Occipital lobe (tissue), 3 donors: ENCODE measurements at places on chromosomes 13 and 19.

DNA sequence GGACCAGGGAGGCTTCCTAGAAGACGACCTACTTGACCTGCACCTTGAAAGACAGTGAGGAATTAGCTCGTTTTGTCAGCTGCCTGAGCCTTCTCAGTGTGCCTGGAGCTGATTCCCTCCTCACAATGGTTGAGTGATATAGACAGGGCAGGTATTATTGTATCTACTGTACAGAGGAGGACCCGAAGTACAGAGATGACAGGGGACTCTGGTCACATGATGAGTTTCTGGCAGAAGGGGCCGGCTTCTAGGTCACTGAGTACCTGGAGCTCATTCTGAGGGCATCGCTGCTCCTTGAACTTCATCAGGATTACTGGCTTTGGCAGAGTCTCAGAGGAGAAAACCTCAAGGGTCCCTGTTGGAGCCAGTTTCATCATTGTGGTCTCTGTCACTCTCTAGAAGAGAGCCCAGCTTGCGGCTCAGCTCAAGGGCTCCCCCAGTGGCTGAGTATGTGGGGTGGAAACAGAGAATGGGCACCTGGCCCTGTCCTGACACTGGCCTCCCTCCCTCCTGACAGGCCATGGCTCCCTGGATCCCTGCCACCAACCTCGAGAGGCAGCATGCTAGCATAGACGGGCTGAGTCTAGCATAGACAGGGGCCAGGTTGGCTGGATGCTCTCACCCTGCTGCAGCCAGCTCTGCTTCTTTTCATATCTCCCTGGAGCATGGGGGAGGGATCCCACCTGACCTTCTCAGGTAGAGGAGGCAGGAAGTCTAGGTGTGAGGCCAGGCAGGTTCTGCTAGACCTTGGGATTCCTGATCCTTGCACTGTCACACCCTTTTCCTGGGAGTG lies 38.7 kb downstream of the NFIX start:
- peak; percentile 63 for DNase-seq

DNA sequence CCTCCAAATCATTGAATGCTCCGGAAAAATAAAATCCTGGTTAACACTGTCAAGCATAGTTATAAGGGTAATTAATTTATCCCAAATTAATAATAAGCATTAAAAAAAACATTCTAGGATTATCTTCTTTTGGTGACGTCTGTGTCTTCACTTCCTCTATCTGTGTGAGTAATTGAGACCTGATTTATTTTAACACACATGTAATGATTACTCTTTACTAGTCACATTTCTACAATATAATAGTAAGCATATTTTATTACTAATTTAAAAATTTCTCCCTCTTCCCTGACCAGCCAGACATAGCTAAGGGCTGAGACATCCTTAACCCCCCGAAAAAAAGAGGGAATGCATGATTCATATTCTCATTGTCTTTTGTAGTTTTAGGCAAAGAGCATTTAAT lies 2.3 kb downstream of the FNDC3A start:
- DNase-seq = no peak

DNA sequence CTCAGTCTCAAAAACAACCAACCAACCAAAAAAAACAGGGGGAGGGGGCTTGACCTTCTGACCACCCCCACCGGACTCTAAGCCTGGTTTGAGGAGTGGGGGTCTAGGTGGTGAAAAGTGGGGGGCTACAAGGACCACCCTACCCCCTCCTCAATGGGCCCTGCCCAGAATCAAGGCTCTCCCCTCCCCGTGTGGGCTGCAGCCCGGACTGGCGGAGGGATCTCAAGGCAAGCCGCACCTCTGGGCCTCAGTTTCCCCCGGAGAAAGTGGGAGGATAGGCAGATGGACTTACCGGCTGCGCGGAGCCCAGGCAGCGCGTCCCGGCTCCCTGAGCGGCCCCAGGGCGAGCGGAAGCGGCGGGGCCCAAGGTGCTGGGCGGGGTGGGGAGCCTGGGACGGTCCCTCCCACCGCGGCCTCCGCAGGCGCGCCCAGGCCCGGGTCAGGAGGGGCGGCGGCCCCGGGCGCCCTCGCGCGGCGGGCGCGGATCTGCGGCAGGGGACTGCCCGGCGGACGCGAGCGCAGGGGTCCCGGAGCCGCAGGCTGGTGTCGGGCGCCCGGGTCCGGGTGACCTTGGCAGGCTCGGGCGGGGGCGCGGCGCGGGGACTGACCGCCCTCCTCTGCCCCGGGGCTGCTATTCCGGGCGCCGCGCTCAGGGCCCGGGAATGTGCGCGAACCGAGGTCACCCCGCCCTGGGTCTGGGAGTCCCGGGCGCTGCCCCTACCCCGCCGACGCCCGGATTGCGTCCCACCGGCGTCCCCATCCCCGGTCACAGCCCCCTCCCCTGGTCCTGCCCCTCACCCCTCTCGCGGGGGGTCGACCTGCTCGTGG lies at the start of gene ADAMTSL5:
Gene ADAMTSL5 (minus strand): TSS at position 349 of the 828 bp plus-strand sequence. CDS start 2,076 bp downstream, outside the sequence.
- DNase-seq = no peak

- DNase-seq = peak; percentile 70
These were observed at the start of gene SERP2 for GRCh38 chr13:44373601-44374347. TSS of gene SERP2 (plus strand) at chr13:44373824. CDS start at chr13:44374026, 202 bp downstream.

DNA sequence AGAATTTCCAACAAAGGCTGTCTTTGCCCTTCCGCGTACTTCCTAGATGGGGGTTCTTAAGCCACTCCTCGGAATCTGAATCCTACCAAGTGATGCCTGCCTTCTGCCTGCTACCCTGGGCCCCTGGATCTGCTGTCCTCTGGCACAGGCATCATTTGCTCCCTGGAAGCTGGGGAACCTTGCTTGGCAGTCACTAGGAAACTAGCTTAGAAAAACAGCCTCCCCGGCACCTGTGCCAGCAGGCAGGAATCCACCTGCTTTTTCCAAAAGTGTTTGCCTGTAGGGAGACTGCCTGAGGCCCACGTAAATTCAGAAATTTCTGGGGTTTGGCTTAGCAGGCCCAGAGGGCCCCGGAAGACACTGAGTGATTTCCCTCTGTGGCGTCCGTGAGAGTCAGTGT lies 442.4 kb downstream of the TSHZ3 start:
- no peak for DNase-seq

GRCh38 chr13:30331331-30331771 lies 24.0 kb upstream of the KATNAL1 start:
- no peak for DNase-seq

GRCh38 chr13:30396434-30397075 lies 25.7 kb upstream of the UBE2L5 start:
- no peak for DNase-seq

- DNase-seq = no peak
These were observed 12.0 kb downstream of the FPR1 start for GRCh38 chr19:51739466-51740213.

GRCh38 chr13:75102001-75102716 lies 379.8 kb downstream of the TBC1D4 start:
- DNase-seq = no peak
